Upper lobe of left lung (tissue), 6 donors: ENCODE measurements at places on chromosomes 7 and 10.

- no peak for DNase-seq
These were observed 171.7 kb downstream of the KIF20B start for GRCh38 chr10:89873055-89873454.

DNA sequence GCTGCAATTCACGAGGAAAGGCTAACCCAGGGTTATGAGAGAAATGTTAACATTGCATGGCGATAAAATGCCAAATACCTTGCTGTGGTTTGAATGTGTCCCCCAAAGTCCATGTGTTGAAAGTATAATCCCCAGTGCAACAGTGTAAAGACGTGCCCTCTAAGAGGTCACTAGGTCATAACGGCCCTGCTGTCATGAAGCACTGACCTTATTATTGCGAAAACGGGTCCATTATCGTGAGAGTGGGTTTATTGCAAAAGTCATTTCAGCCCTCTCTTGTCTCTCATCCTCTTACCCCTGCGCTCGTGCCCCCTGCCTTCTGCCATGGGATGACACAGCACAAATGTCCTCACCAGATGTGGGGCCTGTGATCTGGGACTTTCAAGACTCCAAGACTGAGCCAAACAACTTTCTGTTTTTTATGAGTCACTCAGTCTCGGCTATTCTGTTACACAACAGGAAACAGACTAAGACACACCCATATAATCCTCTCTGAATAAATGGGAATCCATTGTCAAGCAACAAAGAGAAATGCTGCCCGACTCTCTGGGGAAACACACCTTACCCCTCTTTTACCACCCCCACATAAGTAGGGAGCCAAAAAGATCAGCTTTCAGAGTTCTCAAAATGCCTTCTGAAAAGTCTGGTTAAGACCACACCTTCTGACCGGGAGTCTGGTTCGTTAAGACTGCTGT, 73.1 kb upstream of the UCN3 start:
- peak; percentile 80 for DNase-seq

- DNase-seq, result no peak
These were observed at the start of gene SSMEM1 for GRCh38 chr7:130207642-130208041. TSS of gene SSMEM1 (plus strand) at chr7:130207860. CDS start at chr7:130207911, 51 bp downstream.

GRCh38 chr10:122461729-122462532, 578 bp downstream of the HTRA1 start:
- peak; percentile 91 for DNase-seq

GRCh38 chr7:50507898-50508470, 57.2 kb downstream of the DDC start:
- DNase-seq, result no peak

- DNase-seq, result no peak
These were observed 28.5 kb downstream of the GRB10 start for GRCh38 chr7:50754241-50754640.
